ENCODE measurements at places on chromosomes 5 and 9.

DNA sequence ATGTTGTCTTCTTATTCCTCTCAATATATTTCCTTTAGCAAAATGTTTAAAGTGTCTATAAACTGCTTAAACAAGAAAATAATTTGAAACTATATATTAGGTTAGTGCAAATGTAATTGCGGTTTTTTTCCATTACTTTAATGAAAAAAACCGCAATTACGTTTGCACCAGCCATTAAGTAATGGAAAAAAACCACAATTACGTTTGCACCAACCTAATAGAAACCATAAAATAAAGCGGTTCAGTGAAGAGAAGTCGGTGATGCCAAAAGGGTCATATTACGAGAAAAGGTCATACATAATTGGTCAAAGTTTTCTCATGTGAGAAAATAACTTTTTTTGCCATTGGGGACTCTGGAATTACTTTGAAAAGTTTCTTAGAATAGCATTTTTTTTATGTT is 385.6 kb upstream of the ST8SIA4 start:
- no peak for DNase-seq

GRCh38 chr5:133698646-133699526 is 86.5 kb upstream of the FSTL4 start:
- DNase-seq, result no peak

- no peak for DNase-seq
These were observed 55.2 kb downstream of the MCTP1 start for GRCh38 chr5:95229646-95230045.

GRCh38 chr5:143235423-143235822 is 168.1 kb downstream of the NR3C1 start:
- DNase-seq, result peak; percentile 62

- DNase-seq, result no peak
These were observed 23.8 kb downstream of the PLAC8L1 start for GRCh38 chr5:146081556-146081955.

DNA sequence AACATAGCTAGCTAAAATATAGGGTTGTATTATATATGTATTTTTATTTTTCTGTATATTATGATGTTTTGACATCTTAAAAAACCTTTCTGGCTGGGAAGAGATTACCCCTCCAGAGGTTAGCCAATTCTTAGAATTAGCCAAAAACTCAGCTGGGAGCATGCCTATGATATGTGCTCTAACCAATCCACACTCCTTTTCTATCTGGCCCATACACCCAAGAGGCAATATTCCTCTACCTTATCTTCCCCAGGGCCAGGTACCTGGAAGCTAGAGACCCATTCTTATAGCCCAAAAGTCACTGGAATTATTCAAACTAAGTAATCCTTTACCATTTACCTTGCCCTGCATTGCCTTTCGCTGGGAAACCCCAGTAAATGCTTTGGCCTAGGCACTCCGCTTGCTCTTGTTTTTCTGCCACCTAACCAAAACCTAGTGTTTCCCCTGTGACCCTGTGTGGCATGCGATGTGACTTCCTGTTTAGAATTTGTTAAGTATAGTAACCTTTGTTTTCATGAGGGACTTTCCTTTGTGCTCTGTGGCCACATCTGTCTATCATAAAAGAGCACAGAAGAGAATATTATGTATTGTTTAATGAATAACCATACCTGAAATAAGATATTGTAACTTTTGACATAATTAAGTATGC is 37.4 kb downstream of the CSNK1G3 start:
- no peak for DNase-seq

GRCh38 chr9:3074247-3074646 is 230.4 kb upstream of the PUM3 start:
- DNase-seq, result no peak

- DNase-seq, result no peak
These were observed 9.1 kb downstream of the ANGPTL2 start for GRCh38 chr9:127113191-127113972.

DNA sequence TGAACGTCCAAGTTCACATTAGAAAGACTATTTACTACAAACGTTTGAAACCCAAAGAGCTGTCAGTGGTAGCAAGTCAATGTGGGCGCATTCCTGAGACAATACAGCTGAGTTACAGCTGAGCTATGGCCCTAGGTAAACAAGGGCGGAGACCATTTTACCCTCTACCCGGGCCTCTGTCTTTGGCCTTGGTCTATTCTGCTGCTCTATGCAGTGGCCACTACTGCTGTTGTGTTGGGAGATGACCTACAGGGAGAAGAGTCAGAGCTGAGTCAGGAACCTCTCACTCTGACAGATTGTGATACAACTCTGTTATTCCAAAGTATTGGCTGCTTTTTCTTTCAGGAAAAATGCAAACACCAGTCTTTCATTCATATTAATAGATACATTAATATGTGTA is 700.6 kb downstream of the SEMA5A start:
- DNase-seq, result no peak

DNA sequence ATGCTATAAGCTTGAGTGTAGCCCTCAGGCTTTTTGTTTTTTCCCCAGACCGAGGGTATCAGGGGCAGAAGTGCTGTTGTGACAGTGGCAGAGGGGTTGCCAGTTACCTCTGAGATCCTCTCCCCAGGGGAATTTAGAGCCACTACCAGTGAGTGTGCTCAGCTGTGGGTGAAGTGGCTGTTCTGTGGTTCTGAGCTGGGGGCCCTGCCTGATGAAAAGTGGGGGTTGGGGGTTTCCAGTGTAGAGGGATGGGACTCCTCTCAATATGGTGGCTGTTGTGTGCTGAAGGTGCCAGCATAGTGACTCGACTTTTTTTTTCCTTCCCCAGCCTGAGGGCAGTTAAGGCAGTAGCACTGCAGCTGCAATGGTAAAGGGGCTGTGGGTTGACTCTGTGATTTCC is 506.7 kb downstream of the TMEM232 start:
- no peak for DNase-seq

DNA sequence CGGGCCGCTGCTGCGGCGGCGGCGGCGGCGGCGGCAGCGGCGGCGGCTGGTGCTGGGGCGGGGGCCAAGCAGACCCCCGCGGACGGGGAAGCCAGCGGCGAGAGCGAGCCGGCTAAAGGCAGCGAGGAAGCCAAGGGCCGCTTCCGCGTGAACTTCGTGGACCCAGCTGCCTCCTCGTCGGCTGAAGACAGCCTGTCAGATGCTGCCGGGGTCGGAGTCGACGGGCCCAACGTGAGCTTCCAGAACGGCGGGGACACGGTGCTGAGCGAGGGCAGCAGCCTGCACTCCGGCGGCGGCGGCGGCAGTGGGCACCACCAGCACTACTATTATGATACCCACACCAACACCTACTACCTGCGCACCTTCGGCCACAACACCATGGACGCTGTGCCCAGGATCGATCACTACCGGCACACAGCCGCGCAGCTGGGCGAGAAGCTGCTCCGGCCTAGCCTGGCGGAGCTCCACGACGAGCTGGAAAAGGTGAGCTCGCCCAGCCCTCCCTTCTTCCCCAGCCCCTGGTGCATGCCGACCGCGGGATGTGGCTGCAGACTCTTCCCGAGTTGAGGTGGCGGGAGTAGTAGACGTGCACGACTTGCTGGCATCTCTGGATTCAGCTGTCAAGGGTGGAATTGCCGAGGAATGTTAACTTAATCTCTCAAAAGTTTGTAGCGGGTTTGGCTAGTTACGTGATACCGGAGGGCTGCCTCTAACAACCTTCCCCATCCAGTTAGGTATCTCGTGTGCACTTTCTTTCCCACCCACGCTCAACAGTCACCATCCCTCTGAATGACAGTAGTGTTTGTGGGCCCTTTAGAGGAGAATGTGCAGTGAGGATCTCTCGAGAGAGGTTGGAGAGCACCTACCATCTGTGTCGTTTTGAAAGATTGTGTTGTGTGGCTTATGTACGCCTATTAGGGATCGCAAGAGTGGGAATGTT is 932 bp downstream of the SLC12A2 start:
- peak; percentile 24 for DNase-seq

DNA sequence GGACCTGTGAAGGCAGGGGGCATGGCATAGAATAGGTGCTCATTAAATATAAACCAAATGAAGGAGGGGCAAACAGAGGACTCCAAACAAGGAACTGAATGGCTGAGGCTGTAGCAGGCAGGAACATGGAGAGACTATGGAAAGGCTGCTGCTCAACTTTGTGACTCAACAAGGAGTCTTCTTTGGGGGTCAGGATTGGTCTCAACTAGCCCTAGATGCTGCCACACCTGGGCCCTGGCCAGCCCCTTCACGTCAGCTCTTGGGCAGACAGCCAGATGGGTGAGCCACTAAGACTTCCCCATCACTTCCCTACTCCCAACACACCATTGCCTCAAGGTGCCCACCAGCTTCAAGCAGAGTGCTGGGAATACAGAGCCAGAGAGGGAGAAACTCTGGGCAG is 11.0 kb downstream of the RPP25L start:
- no peak for DNase-seq

- DNase-seq, result no peak
These were observed 38.0 kb downstream of the HMGXB3 start for GRCh38 chr5:150038547-150038946.

DNA sequence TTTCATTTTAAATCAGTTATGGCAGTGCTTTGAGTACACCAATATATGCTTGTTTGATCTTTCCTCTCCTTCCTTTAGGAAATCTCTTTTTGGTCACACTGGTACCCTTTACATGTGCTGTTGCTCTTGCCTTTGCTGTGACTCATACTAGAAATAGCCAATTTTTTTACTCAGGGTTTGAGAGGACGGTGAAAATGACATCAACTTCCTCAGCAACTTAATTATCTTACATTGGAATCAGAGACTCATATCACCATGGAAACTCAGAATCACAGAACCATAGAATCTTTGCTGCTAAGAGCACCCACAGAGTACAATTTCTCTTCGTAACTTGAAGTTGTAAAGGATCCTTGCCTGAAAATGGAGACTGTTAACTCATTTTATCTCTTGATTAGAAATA is 13.8 kb upstream of the ZNF300 start:
- peak; percentile 12 for DNase-seq

GRCh38 chr5:157189223-157189622 is 8.6 kb downstream of the ITK start:
- DNase-seq, result no peak

DNA sequence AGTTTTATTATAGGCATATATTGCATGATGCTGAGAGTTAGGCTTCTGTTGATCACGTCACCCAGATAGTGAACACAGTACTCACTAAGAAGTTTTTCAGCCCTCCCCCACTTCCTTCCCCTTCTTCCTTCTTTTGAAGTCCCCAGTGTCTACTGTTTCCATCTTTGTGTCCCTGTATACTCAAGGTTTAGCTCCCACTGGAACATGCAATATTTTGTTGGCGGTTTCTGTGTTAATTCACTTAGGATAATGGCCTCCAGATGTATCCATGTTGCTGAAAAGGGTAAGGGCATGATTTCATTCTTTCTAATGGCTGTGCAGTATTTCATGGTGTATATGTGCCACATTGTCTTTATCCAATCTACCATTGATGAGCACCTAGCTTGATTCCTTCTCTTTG is 764.3 kb downstream of the MTRR start:
- no peak for DNase-seq
